NCI-H187 (cell line): ENCODE measurements at places on chromosomes 1 and 21.
A peak's percentile ranks its signal among the peaks of the same experiment; 100 is the strongest.

GRCh38 chr1:200535605-200536004, 84.9 kb downstream of the KIF14 start:
- no peak for DNase-seq

- DNase-seq, result no peak
Measured at GRCh38 chr1:153793973-153794615, 18.9 kb downstream of the SLC27A3 start.

GRCh38 chr1:145701306-145701862, 5.8 kb downstream of the PDZK1 start:
- no peak for DNase-seq

DNA sequence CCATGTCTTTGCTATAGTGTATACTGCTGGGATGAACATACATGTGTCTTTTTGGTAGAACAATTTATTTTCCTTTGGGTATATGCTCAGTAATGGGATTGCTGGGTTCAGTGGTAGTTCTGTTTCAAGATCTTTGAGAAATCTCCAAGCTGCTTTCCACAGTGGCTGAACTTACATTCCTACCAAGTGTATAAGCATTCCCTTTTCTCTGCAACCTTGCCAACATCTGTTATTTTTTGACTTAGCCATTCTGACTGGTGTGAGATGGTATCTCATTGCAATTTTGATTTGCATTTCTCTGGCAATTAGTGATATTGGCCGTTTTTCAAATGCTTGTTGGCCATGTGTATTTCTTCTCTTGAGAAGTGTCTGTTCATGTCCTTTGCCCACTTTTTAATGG, 37.5 kb upstream of the ANGPTL1 start:
- no peak for DNase-seq

DNA sequence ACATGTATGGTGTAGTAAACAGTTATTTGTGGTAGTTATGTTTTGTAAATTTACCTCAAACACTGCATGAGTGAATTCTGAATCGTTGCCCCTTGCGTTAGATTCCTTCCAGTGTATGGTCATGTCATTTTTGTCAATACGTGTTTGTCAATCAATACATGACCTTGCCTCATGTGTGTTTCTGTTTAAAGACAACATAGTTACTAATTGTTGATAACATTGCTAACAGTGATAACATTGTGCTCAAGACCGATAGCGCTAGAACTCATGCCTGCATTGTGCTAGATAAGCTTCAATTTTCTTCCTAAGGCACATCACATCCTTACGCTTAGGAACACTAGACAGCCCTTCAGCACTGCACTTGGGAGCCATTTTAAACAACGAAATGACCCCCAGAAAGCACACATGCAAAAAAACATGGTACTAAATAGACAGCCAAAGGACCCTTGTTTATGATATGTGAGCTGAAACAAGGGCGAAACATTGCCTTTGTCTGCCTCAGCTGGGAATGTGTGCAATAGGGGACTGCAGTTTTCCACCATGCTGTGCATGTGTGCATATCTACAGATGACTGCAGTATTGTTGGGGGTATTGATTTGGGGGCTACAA, 37.3 kb downstream of the MRPS6 start:
- DNase-seq, result no peak

- no peak for DNase-seq
Measured at GRCh38 chr1:60598041-60598910, 484.1 kb upstream of the NFIA start.

DNA sequence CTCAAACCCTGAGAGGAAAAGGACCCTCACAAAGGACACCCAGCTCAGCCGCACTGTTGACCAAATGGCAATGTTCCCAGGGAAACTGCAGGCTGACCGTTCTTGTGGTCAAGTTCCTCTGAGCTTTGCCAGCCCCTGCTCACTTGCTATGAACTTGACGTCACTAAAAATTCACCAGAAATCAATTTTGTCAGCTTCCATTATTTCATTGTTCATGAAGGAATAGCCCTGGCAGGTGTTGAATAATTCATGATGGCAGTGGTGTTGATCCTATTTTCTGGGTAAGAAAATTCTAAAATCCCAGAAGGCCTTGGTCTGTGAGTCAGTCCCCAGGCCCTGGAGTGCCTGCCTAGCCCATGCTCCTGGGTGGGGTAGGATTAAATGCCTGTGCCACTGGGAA, 318.9 kb downstream of the ZNF326 start:
- no peak for DNase-seq

DNA sequence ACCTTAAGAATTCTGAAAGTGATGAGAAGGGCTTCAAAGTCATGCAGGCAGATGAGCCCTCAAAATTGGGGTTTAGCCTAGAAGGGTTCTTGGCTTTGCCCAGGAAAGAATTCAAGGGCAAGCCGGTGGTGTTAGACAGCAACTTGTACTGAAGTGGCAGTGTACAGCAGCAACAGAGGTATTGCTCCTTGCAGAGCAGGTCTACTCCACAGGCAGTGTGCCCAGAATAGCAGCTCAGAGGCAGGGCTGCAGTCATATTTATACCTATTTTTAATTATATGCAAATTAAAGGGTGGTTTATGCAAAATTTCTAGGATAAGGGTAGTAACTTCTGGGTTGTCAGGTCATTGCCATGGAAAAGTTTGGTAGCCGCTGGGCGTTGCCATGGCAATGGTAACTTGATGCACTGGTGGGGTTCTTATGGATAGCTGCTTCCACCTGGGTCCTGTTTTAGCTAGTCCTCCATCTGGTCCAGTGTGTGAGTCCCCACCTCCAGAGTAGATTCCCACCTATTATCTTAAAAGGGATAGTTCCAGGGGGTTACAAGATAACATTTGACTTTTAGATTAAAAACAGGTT, 57.9 kb upstream of the CR2 start:
- DNase-seq, result no peak

GRCh38 chr1:211287218-211287617, 28.1 kb downstream of the RCOR3 start:
- no peak for DNase-seq

DNA sequence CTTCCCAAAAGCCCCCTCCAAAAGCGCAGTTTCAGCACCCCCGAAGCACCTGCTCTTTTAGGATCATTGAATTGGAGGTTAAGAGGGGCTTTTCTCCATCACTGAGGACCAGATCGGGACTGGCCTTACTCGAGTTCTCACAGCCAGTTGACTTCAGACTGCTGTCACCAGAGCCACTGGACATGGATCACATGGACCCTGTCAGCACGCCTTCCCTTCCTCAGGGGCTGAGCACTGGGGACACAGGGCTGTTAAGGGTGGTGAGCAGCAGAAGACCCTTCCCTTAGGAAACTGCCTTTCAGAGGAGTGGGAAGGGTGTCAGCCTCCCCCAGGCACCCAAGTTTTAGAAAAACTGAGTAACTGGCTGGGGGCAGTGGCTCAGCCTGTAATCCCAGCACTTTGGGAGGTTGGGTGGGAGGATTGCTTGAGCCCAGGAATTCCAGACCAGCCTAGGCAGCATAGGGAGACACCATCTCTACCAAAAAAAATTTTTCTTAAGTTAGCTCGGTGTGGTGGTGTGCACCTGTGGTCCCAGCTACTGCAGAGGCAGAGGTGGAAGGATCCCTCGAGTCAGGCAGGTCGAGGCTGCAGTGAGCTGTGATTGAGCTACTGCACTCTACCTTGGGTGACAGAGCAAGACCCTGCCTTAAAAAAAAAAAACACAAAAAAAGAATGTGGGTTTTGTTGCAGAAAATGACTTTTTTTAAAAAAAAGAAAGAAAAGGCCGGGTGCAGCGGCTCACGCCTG, 584 bp upstream of the FGR start:
- no peak for DNase-seq

GRCh38 chr1:212309967-212310366, 24.8 kb downstream of the PPP2R5A start:
- no peak for DNase-seq

DNA sequence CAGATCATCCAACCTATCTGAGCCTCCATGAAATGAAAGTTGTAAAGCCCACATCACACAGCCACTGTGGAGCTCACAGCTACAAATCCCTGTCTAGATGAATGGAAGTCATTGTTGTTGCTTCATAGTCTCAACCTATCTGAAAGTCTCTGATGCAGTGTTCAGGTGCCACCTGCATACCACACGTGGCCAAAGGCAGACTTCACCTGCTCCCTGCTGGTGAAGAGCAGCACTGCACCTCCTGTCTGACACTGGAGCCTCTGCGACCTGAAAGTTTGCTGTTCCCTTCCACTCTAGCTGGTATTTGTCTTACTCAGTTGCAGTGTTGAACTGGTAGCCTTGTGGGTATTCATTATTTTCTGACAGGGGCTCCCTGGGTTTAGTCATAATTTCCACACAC, 18.4 kb downstream of the LORICRIN start:
- DNase-seq, result peak; percentile 42

- no peak for DNase-seq
Measured at GRCh38 chr1:32759997-32760623, 57.0 kb downstream of the YARS1 start.

- no peak for DNase-seq
Measured at GRCh38 chr1:31744165-31744888, 19.8 kb downstream of the ADGRB2 start.

- DNase-seq, result no peak
Measured at GRCh38 chr1:230349020-230349393, 77.1 kb downstream of the PGBD5 start.
